ENCODE measurements at places on chromosomes 5 and 9. TPM values are rescaled to one million over a fixed set of nuclear protein-coding genes. Genes with fewer than 3 reads are reported as not detected.

GRCh38 chr9:4117835-4118610 lies 181.8 kb downstream of the GLIS3 start:
- no peak for DNase-seq

HMCN2 gene
- 3.1 TPM for total RNA-seq

IL9 gene
- not detected for total RNA-seq

DNA sequence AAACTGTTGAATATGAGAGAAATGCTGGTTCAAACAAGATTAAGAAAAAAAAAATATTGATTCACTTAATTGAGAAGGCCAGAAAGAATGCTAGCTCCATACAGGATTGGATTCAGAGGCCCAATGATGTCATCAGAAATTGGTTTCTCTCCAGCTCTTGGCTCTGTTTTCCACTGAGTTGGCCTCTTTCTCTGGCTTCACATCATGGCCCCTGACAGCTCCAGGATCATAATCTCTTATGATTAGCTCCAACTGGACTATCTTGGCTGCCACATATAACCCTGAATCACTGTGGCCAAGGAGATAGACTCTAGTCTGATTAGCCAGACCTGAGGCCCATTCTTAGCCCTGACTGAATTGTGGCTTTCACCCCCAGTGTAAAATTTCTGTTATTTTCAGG lies 244.7 kb upstream of the GRAMD2B start:
- no peak for DNase-seq

SLC6A7 gene
- not detected for total RNA-seq

DNA sequence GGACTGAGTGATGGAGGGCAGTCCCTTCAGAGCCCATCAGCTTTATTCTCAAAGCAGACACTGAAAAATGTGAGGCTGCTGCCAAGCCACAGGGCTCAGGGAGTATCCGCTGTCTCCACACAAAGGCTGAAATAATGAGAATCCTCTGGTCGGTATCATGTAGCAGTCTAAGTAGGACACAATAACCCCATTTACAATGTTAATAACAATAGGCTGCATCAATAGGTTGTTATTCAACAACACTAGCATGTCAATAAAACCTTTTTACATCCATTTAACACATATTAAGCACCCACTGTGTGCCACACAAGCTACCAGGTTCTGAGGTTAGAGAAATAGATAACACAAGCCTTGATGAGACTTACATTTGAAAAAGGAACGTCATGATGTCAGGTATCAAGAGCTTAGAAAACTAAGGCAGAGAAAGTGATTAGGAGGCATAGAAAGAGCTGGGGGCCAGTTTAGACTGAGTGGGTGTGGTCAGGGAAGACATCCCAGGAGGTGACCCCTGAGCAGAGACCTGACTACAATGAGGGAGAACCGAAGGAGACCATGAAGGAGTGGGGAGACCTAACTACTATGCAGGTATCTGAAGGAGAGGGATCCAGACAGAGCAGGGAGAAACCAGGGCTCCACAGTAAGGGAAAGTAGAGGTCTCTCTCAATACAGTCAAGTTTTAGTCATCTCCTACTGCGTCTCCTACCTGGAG lies 140.1 kb upstream of the GRIA1 start:
- no peak for DNase-seq

GRCh38 chr9:87527211-87527916 lies 29.7 kb downstream of the DAPK1 start:
- DNase-seq: no peak
